Thymus (tissue), 14 donors: ENCODE measurements at places on chromosomes 1 and 21. TPM values are rescaled to one million over a fixed set of nuclear protein-coding genes. Genes with fewer than 3 reads are reported as not detected.

DNA sequence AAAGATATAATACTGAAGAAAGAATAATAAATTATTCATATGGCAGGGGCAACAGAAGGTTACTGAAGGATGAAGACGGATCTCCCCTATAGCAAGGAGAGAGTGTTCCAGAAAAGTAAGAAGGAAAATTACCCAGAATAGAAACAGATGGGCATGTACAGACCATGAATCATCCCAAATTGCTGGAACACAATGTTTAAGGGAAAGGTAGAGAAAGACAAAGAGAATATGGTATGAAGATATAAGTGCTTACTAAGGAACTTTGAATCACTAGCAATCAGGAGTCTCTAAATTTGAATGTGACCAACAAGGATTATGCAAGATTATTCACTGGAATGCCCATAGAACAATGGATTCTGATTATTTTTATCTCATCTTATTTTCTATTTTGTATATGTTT is 375.4 kb downstream of the COL11A1 start:
- H3K36me3 ChIP-seq, result no peaks in the 10 kb centered on the region
- no peaks in the 10 kb centered on the region for H3K4me1 ChIP-seq
- H3K27me3 ChIP-seq, result no peaks in the 10 kb centered on the region
- no peak for DNase-seq
- no peak overlapping the region for H3K27ac ChIP-seq
- no peak overlapping the region for H3K4me3 ChIP-seq

The ADAM30 gene
- total RNA-seq, result not detected

The SERTAD4 gene
- 0.33 TPM for total RNA-seq

DNA sequence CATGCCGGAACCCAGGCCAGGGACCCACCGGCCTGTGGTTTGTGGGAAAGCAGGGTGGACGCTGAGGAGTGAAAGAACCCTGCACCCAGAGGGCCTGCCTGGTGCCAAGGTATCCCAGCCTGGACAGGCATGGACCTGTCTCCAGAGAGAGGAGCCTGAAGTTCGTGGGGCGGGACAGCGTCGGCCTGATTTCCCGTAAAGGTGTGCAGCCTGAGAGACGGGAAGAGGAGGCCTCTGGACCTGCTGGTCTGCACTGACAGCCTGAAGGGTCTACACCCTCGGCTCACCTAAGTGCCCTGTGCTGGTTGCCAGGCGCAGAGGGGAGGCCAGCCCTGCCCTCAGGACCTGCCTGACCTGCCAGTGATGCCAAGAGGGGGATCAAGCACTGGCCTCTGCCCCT is 18.5 kb downstream of the CSF1 start:
- no peaks in the 10 kb centered on the region for H3K27me3 ChIP-seq
- no peak overlapping the region for H3K4me3 ChIP-seq
- H3K27ac ChIP-seq, result peak overlapping the region; percentile 78
- H3K36me3 ChIP-seq, result peaks cover 3% of the 10 kb centered on the region
- DNase-seq, result no peak

DNA sequence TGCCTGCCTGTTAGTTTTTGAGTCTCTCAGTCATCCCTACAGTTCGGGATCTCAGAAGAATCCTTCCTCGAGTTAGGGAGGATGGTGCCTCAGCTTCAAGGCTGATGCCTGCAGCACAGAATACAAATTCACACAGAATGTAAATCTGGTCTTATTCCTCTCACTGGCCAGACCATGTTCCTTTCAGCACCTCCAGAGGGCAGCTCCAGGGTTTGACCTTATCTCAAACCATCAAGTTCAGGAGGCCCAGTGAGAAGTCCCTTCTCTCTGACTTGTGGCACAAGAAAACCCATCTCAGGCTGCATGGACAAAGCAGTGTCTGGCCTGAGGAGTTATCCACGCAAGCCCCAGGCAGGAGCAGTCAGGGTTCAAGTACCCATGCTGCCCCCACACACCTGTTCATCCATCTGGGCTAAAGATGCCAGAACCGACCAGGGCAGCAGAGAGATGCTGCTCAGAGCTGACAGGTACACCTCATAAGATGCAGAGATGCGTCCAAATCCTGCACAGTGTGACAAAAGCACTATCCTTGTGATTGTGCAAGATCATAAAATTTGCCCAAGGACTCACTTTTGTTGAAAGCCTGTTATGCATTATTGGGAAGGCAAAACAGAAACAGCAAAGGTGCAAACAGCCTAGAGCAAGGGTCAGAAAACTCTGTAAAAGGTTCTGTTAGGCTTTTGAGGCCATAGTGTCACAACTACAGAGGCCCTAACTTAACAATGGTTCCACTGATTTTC is 49.8 kb downstream of the BCAR3 start:
- H3K27ac ChIP-seq, result no peak overlapping the region
- no peaks in the 10 kb centered on the region for H3K36me3 ChIP-seq
- H3K4me1 ChIP-seq, result no peaks in the 10 kb centered on the region
- H3K4me3 ChIP-seq, result no peak overlapping the region

GRCh38 chr1:216614011-216614934 is 109.0 kb downstream of the ESRRG start:
- H3K27me3 ChIP-seq, result no peaks in the 10 kb centered on the region
- H3K27ac ChIP-seq, result no peak overlapping the region
- no peak overlapping the region for H3K4me3 ChIP-seq
- H3K4me1 ChIP-seq, result no peaks in the 10 kb centered on the region

- H3K27ac ChIP-seq, result no peak overlapping the region
Observed at GRCh38 chr1:9100471-9101043, 28.3 kb downstream of the GPR157 start.

DNA sequence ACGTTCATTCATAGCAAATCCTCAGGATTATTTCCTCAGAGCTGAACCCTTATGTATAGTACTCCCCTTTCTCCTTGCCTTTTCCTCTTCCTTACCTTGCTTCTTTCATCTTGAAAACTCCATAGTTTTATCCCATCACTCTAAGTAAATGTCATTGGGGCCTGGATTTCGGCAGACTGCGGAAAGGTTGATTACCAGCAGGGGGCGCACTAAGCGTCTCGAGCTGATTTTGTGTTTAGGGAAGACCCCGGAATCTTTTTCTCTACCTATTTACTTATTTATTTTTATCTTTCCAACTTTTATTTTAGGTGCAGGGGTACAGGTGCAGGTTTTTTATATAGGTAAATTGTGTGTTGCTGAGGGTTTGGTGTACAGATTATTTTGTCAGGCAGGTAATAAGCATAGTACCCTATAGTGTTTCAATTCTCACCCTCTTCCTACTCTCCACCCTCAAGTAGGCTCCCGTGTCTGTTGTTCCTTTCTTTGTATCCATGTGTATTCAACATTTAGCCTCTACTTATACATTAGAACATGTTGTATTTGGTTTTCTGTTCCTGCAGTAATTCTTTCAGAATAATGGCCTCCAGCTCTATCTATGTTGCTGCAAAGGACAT is 11.4 kb upstream of the MTARC1 start:
- peak; percentile 34 for DNase-seq
- H3K27me3 ChIP-seq, result no peaks in the 10 kb centered on the region
- H3K4me3 ChIP-seq, result no peak overlapping the region
- H3K36me3 ChIP-seq, result no peaks in the 10 kb centered on the region

DNA sequence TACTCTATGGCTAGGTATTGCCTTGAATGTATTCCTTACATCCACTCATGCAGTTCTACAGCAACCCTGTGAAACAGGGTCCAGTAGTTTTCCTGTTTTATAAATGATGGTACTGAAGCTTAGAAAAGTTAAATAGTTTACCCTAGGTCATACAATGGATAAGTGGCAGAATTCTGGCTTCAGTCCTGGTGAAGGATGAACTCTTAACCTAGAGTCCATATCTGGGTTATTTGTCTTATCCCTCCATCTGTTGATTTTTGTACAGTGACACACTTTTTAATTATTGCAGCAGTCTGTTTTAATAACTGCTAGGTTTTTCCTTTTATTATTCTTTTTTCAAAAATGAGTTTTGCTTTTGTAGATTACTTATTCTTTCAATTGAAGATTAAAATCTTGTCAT is 263.9 kb downstream of the DNM3 start:
- H3K27ac ChIP-seq, result no peak overlapping the region
- no peak for DNase-seq
- H3K27me3 ChIP-seq, result no peaks in the 10 kb centered on the region
- no peaks in the 10 kb centered on the region for H3K4me1 ChIP-seq

DNA sequence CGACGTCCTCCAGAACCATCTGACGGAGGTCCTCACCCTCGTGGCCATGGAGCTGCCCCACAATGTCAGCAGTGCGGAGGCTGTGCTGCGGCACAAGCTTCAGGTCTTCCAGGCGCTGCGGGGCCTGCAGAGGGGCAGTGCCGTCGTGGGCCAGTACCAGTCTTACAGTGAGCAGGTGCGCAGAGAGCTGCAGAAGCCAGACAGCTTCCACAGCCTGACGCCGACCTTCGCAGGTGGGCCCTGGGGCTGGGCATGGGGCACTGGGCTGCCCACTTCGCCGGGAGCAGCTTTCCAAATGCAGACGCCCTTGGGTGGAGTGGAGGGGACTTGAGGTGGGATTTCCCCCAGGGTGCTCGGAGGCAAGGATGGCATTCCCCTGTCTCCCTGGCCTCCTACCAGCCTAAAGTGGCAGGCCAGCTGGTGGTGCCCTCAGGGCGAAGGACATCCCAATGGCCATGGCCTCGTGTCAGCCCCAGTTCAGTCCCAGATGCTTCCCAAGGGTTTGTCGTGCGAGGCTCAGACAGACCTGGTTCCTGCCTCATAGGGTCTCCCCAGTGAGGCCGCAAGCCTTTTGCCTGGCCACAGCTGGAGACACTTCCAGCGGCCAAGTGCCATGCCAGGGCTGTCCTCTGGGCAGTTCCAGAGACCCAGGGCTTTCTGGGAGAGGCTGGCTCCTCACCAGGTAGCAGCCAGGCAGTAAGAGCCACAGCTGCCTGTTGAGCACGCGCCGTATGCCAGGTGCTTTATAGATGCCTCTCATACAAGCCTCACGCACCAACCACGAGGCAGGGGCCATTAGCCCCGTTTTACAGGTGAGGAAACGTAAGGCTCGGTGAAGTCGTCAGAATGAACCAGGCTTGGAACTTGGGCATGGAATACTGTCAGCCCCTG is 27.8 kb downstream of the H6PD start:
- peaks cover 21% of the 10 kb centered on the region for H3K4me1 ChIP-seq
- no peak overlapping the region for H3K4me3 ChIP-seq
- H3K27ac ChIP-seq, result no peak overlapping the region
- no peaks in the 10 kb centered on the region for H3K27me3 ChIP-seq

- no peak for DNase-seq
- no peak overlapping the region for H3K27ac ChIP-seq
- H3K4me1 ChIP-seq, result peaks cover 19% of the 10 kb centered on the region
- no peaks in the 10 kb centered on the region for H3K27me3 ChIP-seq
Observed at GRCh38 chr1:33149453-33150190, 32.2 kb downstream of the TRIM62 start.

DNA sequence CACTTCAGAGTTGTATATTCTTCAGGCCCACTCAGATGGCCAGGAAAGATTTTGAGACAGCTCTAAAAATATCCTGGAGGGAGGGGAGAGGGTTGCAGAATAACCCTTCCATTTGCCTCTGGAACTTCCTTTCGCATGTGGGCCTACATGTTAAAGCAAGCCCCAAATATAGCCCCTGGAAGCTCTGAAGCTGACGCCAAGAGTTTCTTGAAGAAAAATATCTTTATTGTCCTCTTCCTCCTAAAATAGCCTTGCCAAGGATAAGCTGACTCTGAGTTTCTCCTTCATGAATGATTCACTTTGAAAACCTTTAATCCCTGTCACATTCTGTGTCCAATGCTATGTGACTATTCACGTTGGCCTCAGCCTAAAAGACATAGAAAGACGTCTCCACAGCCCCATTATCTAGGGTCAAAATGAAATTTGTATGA is 6.4 kb downstream of the C1orf116 start:
- DNase-seq, result no peak
- H3K27me3 ChIP-seq, result no peaks in the 10 kb centered on the region
- peaks cover 12% of the 10 kb centered on the region for H3K4me1 ChIP-seq
- H3K36me3 ChIP-seq, result no peaks in the 10 kb centered on the region

The ARHGEF10L gene
- total RNA-seq, result 1.9 TPM

DNA sequence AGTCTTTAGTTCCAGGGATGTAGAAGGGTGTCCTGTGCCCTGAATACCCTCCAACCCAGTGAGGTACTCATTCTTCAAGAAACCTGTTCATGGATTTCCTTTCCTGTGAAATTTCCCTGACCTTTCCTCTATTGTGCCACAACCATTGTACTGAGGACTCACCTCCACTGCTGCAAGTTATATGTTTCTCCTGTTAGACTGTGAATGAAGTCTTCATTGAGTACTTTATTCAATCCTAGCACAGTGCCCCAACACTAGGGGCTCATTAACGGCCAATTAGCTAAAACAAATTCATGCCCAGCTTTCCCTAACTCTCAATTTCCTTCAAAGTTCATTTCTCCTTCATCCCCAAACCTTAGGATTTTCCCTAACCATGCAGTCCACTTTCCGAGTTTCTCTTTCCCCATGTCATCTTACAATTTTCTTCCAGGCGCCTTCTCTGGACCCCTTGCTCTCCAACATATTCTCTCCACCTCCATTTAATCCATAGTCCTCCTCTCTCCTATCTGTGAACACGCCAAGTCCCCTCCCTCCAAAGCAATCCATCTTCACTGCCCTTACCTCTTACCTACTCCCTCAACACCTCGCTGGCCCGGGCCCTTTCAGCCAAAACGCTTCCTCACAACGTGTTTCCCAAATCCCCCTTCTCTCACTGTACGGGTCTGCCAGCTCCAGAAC is 1.3 kb downstream of the TRIM33 start:
- H3K36me3 ChIP-seq, result peaks cover 14% of the 10 kb centered on the region
- peaks cover 21% of the 10 kb centered on the region for H3K4me1 ChIP-seq
- H3K4me3 ChIP-seq, result peak overlapping the region; percentile 87
- H3K27me3 ChIP-seq, result no peaks in the 10 kb centered on the region
- H3K27ac ChIP-seq, result no peak overlapping the region

- peaks cover 3% of the 10 kb centered on the region for H3K27me3 ChIP-seq
- H3K4me1 ChIP-seq, result peaks cover 11% of the 10 kb centered on the region
- H3K36me3 ChIP-seq, result peaks cover 35% of the 10 kb centered on the region
- H3K4me3 ChIP-seq, result peak overlapping the region; percentile 69
Observed at GRCh38 chr1:36089393-36090121, 865 bp downstream of the ADPRS start.

DNA sequence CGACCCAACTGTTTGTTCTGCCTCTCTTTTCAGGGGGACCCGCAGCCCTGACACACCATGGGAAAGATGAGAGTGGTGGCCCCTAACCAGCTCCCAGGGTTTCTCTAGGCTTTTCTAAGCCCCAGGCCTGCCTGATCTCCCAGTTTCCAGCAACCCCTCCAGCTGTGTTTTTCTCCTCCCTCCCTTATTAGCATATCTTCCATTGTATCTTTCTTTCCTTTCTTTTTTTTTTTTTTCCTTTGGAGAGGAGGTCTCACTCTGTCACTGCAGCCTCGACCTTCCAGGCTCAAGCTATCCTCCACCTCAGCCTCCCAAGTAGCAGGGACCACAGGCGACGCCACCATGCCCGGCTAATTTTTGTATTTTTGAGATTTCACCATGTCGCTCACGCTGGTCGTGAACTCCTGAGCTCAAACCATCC is 1.8 kb upstream of the CERS2 start:
- H3K4me1 ChIP-seq, result peaks cover 34% of the 10 kb centered on the region
- no peak overlapping the region for H3K4me3 ChIP-seq
- H3K27ac ChIP-seq, result no peak overlapping the region
- peaks cover 3% of the 10 kb centered on the region for H3K36me3 ChIP-seq

GRCh38 chr1:7581754-7582459 is 189.2 kb upstream of the VAMP3 start:
- no peak overlapping the region for H3K27ac ChIP-seq
- H3K4me1 ChIP-seq, result no peaks in the 10 kb centered on the region
- H3K36me3 ChIP-seq, result no peaks in the 10 kb centered on the region
- no peaks in the 10 kb centered on the region for H3K27me3 ChIP-seq
- DNase-seq, result no peak
